CD4-positive, alpha-beta T cell treated with Interleukin-15 for 4 hours (primary cell): ENCODE measurements at places on chromosomes 2 and 18.

DNA sequence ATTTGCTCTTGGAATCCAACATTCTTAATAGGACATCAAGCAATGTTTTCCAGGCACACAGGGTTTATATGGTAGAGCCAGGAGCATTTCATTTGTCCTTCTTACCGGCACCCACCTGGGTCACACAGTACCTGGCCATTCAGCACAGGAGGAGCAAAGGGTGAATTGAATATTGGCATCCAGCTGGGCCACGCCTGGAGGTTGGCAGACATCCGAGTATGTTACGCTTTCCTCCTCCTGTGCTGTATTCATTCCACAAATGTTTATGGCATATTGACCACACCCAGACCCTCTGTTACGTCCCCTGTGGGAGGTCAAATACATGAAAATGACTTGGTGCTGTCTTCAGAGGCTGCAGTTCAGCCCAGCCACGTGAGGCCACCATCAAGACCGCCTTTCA, 206.2 kb downstream of the RTP5 start:
- DNase-seq = no peak

DNA sequence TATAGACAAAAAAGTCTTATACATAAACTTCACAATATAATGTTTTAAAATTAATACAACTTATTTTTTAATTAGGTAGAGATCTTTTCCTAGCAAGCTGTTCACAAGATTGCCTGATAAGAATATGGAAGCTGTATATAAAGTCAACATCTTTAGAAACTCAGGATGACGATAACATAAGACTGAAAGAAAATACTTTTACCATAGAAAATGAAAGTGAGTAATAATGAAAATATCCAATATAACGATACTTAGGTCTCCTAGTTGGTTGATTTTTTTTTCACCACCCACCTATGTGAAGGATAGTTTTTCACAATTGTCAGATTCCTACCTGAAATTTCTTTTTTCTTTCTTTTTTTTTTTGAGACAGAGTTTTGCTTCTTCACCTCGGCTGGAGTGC, 13.1 kb downstream of the ELP2 start:
- no peak for DNase-seq

DNA sequence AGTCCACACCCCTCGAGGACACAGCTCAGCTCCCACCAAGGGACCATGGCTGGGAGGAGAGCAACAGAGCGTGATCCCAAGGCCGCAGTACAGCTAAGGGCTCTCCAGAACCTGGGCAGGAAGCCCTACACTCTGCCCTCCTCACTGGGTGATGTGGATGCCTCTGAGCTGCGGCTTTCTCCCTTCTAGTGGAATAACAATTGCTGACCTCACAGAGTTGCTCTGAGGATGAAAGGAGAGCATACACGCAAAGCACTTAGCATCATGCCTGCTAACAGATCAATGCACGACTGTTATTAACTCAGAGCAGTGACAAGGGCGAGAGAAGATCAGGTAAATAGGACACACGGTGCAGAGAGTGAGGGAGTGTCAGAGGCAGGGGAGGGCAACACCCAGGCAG, 74.2 kb downstream of the ZFP36L2 start:
- no peak for DNase-seq

- no peak for DNase-seq
These were observed 306.0 kb upstream of the COL3A1 start for GRCh38 chr2:188668017-188668680.

DNA sequence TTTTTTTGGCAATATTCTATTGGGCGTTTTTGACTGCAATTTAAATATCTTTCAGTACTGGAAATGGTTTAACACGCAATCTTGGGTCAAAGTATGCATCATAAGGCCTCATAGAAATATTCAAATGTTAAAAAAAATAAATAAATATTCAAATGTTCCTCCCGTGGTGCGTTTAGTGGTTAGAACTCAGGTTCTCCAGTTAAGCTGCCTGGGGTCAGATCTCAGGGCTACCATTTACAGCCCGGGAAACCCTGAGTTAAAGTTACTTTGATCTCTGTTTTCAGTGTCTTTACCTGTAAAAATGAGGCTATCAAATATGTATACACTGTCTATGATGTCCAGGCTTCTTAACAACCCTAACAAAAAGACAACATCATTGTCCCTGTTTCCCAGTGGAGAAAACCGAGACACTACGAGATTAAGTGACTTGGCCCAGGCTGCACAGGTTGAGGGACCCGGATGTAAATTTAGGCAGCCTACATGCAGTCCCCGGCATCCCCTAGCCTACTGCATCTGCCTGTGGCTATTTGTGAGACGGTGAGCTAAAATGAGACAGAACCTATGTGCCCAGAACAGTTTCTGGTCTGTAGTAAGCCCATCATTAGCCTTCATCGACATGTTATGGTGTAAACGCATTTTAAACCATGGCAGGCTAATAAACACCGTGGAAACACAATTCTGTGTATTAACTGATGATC, 1.7 kb downstream of the FHL2 start:
- DNase-seq = no peak

DNA sequence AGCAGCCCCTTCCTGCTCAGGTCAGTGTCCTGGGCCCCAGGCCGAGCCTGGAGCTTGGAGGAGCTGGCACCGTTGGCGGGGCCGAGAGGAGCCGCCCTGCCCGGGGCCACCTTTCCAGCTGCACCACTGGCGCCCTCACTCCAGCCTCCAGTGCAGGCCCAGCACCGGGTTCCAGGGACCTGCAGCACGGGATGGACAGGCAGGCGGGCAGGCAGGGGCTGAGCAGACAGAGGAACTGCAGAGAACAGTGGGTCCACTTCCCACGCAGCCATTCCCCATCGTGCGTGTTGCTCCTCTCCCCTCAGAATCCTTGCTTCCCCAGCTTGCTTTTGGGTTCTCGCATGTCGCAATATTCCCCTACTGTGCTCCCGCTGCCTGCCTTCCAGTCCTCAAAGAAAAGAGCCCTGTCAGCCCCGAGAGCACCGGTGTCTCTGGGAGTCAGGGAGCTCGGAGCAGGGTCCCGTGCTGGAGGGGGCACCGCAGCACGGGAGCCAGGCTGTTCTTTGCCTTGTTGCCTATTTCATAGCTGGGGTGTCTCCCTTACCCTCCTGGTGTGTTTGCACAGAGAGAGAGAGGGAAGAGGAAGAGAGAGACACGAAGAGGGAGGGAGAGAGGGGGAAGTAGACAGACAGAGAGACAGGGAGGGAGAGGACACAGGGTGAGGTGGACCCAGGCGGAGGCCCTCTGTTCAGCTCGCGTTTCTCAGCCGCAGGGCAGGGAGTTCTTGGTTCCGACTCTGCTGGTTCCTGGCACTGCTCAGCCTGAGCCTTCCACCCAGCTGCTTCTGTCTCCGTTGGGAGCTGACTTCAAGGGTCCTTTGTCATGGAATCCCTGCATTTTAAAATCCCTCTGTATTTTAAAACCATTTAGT, 126.0 kb downstream of the MBP start:
- DNase-seq = no peak

GRCh38 chr2:183564726-183565125, 440.5 kb downstream of the NUP35 start:
- DNase-seq = no peak

GRCh38 chr18:77178559-77178958, 46.0 kb upstream of the MBP start:
- peak; percentile 8 for DNase-seq

GRCh38 chr2:179024445-179024844, 25.5 kb downstream of the CCDC141 start:
- no peak for DNase-seq

DNA sequence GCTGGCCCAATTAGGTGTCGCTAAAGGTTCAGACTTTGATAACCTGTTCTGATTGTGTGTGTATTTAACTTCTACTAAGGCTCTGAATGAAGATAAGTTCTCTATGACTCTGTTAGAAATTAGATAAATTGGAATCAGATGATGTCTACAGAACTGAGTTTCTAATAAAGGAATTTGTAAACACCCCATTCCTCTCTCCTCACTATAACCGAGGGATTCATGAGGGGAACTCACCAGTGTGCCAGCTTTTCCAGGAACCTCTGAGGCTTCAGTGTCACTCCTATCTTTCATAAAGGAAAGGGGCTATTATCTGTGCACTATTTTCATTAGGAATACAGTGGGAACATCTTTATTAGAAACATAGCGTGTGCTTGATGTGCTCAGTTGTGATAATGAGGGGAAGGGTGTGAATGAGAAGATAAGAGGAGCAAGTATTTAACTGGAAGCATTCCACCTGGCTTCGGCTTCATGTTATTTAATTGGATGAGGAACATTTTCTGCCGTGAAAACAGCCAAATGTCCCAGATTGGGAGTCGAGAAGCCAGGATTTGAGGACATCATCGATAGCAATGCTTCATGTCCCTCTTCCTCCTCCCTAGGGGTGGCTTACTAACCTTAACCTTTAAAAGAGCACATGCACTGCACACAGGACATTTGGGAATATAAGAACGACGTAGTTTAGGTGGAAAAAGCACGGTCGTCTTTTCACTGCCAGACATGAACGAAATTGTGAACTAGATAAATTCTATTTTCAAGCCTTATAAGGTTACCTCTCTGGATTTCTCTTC, 84.8 kb upstream of the TCF4 start:
- no peak for DNase-seq

- DNase-seq = no peak
These were observed 3.0 kb upstream of the RPL37A start for GRCh38 chr2:216495656-216496055.

GRCh38 chr18:9513971-9514512, 38.7 kb downstream of the RALBP1 start:
- DNase-seq = no peak

DNA sequence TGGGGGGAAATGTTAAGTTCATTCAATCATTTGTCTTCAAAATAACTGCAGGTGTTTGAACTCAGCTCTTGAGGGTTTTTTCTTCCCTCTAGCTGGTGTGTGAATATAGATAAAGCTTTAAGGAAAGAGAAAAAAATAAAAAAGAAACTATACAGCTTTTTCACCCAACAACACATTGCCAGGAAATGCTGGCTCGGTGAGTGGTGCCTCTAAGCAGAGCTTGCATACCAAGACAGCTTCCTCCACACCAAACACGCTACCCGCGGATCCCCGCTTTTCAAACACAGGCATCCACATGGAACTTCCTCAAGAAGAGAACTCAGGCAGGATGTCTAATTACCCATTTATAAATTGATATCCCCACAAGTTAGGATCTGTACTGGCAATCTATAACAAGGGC, 69.8 kb upstream of the TANK start:
- DNase-seq = peak; percentile 35

GRCh38 chr2:131828164-131828561, 300.5 kb downstream of the CCDC74A start:
- DNase-seq = no peak

DNA sequence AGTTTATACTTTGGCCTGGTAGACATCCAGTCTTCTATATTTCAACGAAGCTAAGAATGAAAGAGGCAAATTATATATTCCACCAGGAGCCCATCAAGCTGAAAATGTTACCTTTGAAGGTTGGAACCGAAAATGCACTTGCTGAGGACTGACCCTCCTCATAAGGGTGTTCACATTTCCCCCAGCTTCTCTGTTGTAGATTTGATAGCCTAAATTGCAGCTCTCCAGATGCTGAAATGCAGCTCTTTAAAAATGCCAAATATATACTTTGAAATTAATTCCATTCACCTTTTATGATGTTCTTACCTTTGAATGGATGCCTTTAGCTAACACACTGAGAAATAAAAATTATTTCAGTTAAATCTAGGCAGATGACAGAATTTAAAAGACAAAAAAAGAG, 1.8 kb upstream of the FIGN start:
- no peak for DNase-seq

- no peak for DNase-seq
These were observed 118.1 kb upstream of the MSH6 start for GRCh38 chr2:47664817-47665216.

- DNase-seq = no peak
These were observed 24.5 kb downstream of the KCNF1 start for GRCh38 chr2:10935953-10936942.

- DNase-seq = no peak
These were observed 10.9 kb downstream of the MAT2A start for GRCh38 chr2:85549826-85550225.

DNA sequence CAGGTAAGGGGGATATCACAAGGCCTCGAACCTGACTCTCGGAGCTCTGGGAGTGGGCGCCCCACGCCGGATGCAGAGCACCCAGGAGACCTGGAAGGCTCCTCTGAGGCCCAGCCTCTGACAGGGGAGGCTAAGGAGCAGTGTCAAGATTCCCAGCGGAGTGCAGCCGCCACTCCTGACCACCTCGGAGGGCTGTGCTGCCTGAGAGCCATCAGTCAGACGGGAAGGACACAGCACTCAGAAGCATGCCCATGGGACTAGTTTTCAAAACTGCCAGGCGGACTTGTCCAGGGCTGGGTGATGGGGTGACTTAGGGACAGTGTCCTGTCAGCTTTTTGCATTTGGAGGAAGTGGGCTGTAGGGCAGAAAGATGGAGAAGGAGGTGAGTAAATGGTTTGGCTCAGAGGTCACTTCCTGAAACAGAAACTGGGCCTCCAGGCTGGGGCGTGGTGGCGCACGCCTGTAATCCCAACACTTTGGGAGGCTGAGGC, 34.6 kb upstream of the B3GNT7 start:
- DNase-seq = no peak

DNA sequence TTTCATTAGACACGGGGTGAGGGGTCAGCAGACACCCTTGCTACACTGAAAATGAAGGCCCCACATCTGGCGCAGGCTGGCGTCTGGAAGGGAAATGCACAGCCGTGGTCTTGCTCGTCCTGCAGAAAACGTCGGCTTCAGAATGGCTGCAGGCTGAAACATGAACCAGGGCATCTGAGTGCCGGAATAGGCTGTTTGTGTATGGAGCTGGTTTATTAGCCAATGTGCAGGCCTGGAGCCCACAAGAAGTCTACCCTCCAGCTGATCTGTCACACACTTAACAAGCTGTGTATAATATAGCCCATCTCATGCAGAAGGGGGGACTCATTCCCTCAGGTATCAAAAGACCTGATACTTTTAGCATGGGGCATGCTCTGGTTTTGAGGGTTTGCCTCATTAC, 153.4 kb upstream of the SOX11 start:
- DNase-seq = no peak

DNA sequence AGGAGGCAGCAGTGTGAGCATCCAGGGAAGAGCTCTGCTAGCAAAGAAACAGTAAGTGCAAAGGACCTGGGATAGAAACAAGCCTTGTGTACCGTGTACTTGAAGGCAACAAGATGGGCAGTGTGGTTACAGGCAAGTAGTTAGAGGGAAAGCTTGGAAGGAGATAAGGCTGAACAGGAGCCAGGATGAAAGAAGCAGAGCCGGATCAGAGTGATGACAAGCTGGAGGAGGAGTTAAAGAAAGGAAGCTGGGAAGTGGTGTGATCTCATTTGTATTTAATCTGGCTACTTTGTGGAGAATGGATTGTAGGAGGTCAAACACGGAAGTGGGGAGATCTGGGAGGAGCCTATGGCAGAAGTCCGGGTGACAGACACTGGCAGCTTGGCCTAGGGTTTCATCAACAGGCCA, 44.7 kb upstream of the VPS54 start:
- no peak for DNase-seq

GRCh38 chr2:70822843-70823242, 2.4 kb upstream of the CLEC4F start:
- DNase-seq = no peak

DNA sequence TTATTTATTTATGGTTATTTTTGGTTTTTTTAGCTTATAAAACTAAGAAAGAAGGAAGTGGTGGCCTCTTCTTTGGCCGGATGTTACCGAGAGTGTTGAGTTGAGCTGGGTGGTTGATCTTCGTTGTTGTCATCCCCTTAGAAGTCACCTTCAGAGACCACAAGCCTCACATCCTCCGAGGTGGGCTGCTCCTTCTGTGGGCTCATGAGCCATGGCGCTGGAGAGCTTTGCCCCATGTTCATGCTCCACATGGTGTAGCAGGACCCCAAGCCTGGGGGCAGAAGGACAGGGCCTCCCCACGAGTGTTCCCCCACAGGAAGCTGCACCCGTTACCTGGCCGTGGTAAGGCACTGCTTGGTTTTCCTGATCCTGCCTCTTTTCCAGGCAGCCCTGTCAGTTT, 23.4 kb downstream of the SNTG2 start:
- no peak for DNase-seq
